ENCODE measurements at places on chromosomes 11 and 22.

- DNase-seq: no peak
Observed at GRCh38 chr11:19766810-19767209, 54.2 kb downstream of the NAV2 start.

DNA sequence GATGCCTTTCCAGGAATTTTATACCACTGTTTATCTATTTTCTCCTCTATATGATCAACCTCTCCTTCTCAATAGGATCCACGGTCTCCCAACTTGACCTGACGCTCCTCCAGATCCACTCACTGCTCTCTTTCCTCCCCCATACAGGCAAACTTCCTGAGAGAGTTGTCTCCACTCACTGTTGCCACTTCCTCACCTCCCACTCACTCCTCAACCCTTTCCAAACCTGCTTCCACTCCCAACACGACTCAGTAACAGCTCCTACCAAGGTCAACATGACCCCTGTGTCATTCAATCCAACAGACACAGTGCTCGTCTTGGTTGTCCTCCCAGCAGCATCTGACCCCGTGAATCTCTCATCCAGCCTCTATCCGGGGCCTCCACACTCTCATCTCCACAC is 3.1 kb downstream of the APBB1 start:
- peak; percentile 44 for DNase-seq

DNA sequence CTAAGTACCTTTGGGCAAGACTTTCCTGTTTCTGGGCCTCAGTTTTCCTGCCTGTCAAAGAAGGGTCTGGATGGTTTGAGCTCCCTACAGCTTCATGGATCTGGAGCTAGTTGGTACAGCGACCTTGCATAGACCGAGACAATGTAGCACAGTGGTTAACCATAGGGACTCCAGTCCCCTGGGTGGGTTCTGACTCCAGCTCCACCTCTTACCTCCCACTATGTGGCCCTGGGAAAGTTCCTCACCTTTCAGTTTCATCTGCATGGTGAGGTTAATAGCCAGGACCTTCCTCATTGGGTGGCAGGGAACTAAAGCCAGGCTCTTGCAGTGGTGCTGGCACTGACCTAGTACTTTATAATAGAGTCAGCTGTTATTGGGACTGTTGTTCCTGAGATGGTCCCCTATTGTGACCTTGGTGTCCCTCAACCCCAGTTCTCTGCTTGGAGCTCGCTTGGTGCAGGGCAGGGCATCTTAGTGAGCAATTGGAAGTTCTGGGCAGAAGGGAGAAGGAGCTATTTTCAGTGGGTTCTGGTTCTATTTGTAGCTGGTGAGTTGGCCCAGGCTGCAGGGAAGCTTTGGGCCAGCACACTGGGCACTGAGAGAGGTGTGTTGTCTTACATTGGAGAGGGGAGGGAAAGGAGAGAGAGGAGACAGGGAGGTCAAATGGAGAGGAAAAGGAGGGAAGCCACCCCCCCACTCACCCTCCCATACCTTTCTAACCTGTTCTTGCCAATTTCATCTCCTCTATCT is 10.7 kb upstream of the MTMR3 start:
- DNase-seq: peak; percentile 30

- DNase-seq: no peak
Observed at GRCh38 chr11:114367244-114367957, 32.9 kb downstream of the C11orf71 start.

- no peak for DNase-seq
Observed at GRCh38 chr22:46303347-46303965, 6.8 kb downstream of the GTSE1 start.

- DNase-seq: peak; percentile 75
Observed at GRCh38 chr22:35328472-35328885, 28.8 kb downstream of the TOM1 start.

DNA sequence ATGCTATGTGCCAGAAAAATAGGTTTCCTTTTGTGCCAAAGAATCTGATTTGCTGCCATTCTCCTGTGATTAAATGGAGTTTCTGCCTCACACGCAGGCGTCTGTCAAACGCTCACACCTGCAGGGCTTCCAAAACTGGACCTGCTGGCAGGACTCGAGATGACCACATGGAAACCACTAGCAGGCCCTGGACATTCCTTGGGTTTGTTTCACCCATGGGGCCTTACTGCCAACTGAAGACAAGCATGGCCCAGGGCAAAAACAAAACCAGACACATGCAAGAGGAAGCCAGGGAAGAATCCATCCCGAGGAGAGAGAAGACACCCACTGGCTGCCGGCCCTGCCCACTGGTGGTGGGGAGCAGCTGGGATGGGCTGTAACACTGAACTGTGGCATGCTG is 55.9 kb upstream of the MN1 start:
- no peak for DNase-seq

GRCh38 chr11:30538251-30538650 is 47.9 kb downstream of the MPPED2 start:
- DNase-seq: no peak

- no peak for DNase-seq
Observed at GRCh38 chr11:124482362-124483147, 37.1 kb upstream of the OR8B8 start.

DNA sequence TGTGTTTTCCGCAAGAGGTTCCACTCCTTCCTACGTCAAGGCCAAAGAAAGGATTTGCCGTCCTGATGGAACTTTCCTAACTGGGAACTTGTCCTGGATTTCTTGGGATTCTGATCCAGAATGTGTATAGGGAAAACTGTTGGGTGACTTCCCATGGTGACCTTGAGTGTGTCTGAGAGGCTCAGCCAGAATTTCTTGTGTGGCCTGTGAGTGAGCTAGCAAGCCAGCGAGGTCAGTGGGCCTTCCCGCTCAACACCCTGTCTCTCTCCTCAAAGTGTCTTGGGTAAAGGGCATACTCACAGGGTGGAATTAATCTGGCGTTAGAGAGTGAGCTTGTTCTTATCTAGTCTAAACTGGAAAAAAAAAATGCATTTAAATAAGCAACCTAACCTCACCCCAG is 20.4 kb downstream of the ZNRF3 start:
- DNase-seq: no peak

DNA sequence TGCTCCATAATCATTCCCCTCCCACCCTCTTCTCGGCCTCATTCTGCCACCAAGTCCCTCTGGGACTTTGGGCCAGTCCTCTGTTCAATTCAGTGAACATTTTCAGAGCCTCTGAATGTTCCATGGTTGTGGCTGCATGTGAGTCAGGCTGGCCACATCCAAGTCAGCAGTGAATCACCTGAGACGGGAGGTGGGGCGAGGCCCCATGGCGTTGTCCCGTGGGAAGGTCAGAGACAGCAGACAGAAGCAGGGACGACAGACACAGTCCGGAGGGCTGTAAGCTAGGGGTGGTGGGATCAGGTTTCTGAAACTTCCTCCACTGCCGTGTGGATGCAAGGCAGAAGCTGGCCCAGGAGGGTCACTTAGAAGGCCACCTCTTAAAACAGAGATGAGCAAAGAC is 324.8 kb downstream of the MN1 start:
- no peak for DNase-seq

DNA sequence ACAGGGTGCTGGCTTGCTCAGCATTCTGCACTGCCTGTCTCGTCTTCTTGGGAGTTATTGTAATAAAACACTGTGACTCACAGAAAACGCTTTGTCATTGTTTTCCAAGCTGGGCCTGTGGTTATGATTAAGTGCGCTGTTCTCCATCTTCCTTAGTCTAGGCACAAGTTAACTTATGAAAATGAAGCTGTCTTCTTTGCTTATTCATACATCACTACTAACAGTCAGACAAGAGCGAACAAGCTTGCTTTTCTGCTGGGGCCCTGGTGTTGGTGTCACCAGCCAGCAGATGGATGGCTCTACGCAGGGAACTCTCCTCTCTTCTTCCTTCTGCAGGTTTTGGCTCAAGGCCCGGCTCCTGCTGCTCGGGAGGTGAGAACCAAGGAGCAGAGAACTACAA is 380.1 kb upstream of the SYN3 start:
- no peak for DNase-seq

- no peak for DNase-seq
Observed at GRCh38 chr11:34147581-34147980, 42.2 kb downstream of the NAT10 start.

DNA sequence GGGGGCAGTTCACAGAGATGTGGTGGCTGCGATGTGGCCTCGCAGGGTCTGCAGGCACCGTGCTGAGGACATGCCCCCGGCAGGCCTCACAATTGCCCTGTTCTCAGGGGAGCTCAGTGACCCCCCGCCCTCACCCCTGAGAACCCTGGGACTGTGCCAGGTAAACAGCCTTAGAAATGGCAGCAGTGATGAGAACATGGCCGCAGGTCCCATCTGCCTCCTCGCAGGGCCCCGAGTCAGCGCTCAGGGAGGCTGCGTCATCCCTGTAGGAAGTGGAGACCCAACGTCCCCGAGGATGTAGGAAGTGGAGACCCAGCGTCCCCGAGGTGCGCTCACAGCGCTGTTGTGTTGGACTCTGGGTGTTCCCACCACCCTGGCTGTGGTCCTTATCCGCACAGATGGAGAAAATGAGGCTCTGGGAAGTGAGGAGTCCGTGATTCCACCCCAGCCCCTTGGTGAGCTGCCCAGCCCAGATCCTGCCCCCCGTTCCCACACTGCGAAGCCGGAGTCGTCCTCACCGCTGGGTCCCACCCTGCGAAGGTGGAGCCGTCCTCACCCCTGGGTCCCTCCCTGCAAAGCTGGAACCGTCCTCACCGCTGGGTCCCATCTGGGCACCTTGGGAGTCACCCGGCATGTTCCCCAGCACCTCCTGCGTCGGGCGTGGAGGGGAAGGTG is 1086.8 kb downstream of the BRD1 start:
- no peak for DNase-seq

DNA sequence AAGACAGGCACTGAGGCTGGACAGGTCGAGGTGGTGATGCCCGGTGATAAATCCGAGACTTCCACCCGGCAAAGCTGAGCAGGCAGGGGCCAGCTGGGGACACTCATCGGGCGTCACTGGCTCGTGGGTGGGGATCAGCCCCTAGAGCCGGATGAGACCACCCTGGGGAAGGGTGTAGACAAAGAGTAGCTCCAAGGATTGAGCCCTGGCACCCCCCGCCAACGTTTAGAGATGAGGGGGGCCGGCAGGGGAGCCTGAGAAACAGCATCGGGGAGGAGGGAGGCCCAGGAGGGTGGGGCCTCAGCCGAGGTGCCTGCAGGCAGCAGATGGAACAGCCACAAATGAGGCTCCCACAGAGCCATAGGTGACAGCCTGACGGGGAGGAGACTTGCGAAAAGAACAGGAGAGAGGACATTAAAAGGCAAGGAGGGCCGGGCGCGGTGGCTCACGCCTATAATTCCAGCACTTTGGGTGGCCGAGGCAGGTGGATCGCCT is 27.4 kb upstream of the CBX7 start:
- DNase-seq: no peak
